Adrenal gland (tissue), 19 donors: ENCODE measurements at places on chromosomes 7 and 10. TPM values are rescaled to one million over a fixed set of nuclear protein-coding genes. Genes with fewer than 3 reads are reported as not detected.

DNA sequence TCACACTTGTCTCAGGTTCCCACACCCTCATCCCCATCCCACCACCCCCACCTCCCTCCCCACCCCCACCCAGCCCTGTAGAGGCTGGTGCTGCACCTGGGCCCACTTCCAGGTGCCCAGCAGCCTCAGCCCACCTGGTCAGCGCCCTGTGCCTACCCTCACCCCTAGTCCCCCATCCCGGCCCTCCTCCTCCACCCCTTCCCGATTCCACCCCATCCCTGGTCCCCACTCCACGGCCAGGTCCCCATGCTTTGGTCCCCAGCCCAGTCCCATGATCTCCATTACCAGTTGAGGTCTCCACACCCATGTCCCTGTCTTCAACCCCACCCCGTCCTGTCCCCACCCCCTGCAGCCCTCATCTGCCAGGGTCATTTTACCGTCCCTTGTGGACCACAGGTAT is 24.6 kb upstream of the CNPY1 start:
- no peak for DNase-seq

DNA sequence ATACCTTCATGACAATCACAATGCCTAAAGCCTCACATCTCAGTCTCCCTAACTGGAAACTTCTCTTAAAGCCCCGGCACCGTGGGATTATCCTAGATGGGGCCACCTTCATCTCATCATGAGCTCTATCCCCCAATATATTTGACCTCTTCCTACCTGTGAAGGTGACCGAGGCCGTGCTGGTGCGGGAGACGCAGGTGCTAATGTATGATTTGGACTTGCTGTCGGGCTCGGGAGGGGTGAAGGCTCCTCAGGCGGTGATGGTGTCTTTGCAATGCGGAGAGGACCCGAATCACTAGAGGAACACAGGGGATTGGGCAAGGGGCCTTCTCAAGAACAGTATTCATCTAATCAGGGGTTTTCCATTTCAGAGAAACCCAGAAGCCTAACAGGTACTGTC is 168.4 kb downstream of the AMPH start:
- no peak for DNase-seq

- no peak for DNase-seq
Observed at GRCh38 chr10:13769946-13770345, 183.2 kb downstream of the PRPF18 start.

DNA sequence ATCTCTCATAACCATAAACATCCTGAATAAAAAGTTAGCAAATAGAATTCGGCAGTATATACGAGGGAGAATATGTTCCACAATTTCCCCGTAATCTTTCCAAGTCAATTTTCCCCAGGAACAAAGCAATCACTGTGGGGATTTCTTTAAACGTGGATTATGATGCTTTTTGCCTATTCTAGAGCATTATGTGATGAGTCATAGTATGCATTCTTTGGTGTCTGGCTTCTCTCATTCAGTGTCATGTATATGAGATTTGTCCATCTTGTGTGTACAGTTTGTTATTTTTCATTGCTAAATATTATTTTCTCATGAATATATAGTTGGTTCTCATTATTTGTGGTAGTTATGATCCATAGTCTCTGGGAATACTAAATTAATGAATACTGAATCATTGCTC is 9.9 kb upstream of the OR9A4 start:
- no peak for DNase-seq

GRCh38 chr7:108413782-108414492 is 42.3 kb downstream of the NRCAM start:
- no peak for DNase-seq

GRCh38 chr7:117118579-117119180 is 165.4 kb downstream of the ST7 start:
- DNase-seq = no peak

- peak; percentile 20 for DNase-seq
Observed at GRCh38 chr7:124152859-124153692, 120.2 kb upstream of the TMEM229A start.

GRCh38 chr10:122847782-122848604 is 2.3 kb upstream of the CUZD1 start:
- DNase-seq = no peak

DNA sequence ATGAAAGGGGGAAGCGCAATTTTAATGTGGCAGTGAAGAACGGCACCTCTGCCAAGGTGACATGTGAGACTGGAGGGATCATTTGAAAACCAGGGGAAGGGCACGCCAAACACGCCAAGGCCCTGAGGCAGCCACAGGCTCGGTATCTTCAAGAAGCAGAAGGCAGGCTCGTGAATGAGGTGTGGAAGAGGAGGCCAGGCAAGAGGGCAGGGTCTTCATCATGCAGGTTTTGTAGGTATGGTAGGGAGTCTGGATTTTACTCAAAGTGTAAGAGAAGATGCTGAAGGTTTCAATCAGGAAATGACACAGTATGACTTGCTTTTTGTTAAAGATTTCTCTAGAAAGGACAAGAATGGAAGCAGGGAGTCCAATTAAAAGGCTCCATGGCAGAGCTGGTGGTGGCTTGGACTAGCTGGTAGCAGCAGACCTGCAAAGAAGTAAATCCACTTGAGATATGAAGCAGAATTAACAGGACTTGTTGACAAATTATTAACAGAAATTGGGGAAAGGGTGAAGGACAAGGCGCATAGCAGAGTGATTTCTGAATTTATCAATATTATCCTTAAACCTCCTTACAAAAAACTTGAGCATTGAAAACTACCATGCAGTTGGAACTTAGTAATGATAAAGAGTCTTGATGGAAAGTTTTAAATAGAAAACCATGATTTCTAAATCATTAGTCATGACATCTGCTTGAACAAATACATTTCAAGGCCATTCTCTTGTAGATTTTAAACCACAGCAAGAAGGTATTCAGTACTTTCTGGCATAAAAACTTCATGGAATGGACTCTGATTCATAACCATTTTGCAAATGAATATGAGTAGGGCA is 70.4 kb downstream of the COA1 start:
- no peak for DNase-seq

GRCh38 chr7:93821463-93821862 is 69.1 kb downstream of the TFPI2 start:
- no peak for DNase-seq

HTRA1 gene
- total RNA-seq = 167 TPM

PNLIPRP1 gene
- 1.5 TPM for total RNA-seq

NUB1 gene
- 33.3 TPM for total RNA-seq

LIPN gene
- total RNA-seq = not detected
